ENCODE measurements at places on chromosomes 16 and 17. TPM values are rescaled to one million over a fixed set of nuclear protein-coding genes. Genes with fewer than 3 reads are reported as not detected.

- no peak for DNase-seq
These were observed 106.3 kb downstream of the CDH11 start for GRCh38 chr16:65015599-65015998.

DNA sequence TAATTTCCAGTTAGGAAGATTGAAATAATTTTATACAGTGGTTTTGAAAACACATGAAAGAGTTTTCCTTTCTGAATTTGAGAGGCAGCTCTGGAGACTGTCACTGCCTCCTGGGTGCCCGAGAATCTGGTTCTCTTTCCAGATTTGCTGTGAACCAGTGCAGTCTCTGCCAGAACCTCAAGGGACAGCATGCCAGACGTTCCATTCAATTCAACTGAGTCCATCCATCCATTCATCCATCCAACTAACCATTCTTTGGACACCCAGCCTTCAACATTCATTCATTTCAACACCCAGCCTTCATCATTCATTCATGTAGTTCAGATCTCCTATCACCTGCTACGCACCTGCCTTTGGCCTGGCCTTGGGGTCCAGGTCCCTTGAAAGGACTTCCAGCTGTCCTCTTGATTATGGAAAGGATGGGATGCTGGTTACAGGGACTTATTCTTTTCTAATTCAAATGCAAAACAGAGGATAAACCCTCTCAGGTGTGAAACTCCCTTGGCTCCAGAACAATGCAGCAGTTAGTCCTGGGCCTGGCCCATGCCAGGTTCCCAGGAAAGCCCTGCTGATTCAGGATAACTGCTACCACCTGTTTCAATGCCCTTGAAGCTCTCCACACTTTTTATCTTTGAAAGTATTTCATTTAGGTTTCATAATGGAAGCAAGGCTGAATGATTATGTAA is 68.7 kb downstream of the WSCD1 start:
- no peak for DNase-seq

- DNase-seq = no peak
These were observed 148.7 kb downstream of the GRIN2A start for GRCh38 chr16:10033556-10033955.

GRCh38 chr16:19745286-19746010 is 27.4 kb downstream of the IQCK start:
- peak; percentile 71 for DNase-seq

DNA sequence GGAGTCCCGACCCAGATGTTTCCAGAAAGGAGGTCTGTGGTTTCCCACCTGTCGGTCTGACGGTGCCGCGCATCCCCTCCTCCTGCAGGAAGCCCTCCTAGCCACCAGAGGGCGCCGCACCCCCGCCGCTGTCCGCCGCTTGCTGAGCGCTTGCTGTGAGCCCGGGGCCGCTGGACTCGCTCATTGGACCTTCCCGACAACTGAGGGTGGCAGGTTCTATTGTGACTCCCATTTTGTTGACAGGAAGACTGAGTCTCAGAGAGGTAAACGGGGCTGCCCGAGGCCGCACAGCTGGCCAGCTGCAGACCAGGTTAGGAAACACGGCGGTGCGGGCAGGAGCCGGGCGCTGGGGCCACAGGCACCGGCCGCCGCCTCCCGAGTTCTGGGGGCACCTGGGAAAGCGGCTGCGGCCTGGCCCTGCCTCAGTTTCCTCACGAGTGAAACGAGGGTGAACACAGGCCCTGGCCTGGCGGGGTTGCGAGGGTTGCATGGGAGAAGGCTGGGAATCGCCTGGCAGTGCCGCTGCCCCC is 191.1 kb upstream of the CIBAR2 start:
- DNase-seq = no peak

- no peak for DNase-seq
These were observed 305.2 kb upstream of the IRX3 start for GRCh38 chr16:54591816-54592246.

DNA sequence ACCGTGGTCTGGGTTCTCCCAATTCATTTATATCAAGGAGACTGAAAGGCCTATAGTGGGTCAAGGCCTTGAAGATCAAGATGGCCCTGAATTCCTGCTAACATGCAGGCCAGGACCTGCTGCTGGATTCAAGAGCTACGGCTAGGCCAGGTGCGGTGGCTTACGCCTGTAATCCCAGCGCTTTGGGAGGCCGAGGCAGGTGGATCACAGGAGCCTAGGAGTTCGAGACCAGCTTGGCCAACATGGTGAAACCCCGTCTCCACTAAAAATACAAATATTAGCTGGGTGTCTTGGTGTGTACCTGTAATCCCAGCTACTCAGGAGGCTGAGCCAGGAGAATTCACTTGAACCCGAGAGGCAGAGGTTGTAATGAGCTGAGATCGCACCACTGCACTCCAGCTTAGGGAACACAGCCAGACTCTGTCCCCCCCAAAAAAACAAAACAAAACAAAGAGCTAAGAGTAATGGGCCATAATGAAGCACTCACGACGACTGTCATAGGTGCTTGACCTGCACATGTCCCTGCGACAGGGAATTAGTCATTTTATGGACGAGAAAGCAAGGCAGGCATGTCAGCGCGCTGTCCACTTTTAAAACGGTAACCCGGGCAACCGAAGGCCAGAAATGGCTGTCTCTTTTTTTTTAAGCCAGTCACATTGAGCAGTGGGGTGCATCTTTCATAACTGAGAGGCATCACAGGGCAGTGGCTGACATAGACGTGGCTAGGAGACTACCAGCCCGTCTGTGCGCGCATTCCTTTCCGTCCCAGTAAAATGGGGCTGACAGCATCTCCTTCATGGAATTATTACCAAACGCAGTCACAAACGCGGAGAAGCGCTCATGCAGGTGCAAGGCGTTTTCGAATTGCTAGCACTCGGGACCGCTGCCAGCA is 1.0 kb upstream of the FBRS start:
- DNase-seq = no peak

GRCh38 chr17:20948984-20949777 is 93.6 kb downstream of the USP22 start:
- no peak for DNase-seq

GRCh38 chr16:30095166-30096078 is 591 bp downstream of the YPEL3 start:
- DNase-seq = no peak

GRCh38 chr17:59298521-59298920 is 32.9 kb upstream of the YPEL2 start:
- DNase-seq = no peak

- peak; percentile 55 for DNase-seq
These were observed 14.3 kb upstream of the DYNLRB2 start for GRCh38 chr16:80526418-80527061.

DNA sequence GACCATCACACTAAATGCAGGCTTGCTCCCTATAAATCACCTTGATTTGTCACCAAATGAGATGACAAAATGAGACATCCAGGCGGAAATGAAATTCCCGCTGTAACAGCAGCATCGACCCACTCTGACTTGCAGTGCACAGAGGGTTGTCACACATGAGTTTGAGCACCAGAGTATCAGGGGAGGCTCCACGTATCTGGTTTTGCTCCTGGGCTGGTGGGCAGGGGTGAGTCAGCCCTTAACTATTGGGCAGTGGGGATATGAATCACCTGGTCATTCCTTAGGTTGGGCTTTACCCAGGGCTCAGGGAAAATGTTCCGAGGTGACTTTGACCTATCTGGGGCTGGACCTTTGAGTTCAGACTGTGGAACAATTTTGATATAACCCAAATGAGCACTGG is 245.2 kb upstream of the CCL2 start:
- DNase-seq = no peak

The SYNGR3 gene
- 1.9 TPM for total RNA-seq

The PYY gene
- not detected for total RNA-seq

Measured in IMR-90 (cell line).